Camera-type eye (tissue), 1 donor: ENCODE measurements at places on chromosomes 16 and 17. TPM values are rescaled to one million over a fixed set of nuclear protein-coding genes. Genes with fewer than 3 reads are reported as not detected.

Gene IRX3
- total RNA-seq = 6.7 TPM

Gene PRCD
- total RNA-seq = 14.3 TPM

Gene SLC47A1
- total RNA-seq = 8.7 TPM

Gene C16orf96
- 0.38 TPM for total RNA-seq

Gene KRT31
- total RNA-seq = not detected

Gene CCDC137
- 33.9 TPM for total RNA-seq

Gene CCL7
- total RNA-seq = not detected

Gene ACSF2
- 14.0 TPM for total RNA-seq

Gene C17orf100
- total RNA-seq = 3.5 TPM

Gene CTF1
- total RNA-seq = 1.6 TPM

Gene CES5A
- not detected for total RNA-seq

Gene KRT9
- not detected for total RNA-seq

Gene COQ7
- total RNA-seq = 33.5 TPM

Gene GDPD3
- total RNA-seq = 2.1 TPM

Gene SHISA6
- total RNA-seq = 4.7 TPM

Gene MGAT5B
- 9.8 TPM for total RNA-seq

Gene P2RX1
- total RNA-seq = 1.0 TPM

Gene TBC1D3E
- total RNA-seq = not detected

Gene MT1G
- total RNA-seq = not detected

Gene MT1E
- 3.1 TPM for total RNA-seq

Gene ZNF423
- 35.2 TPM for total RNA-seq

Gene FGF11
- 7.1 TPM for total RNA-seq

Gene CDH3
- total RNA-seq = 24.2 TPM

Gene CDRT15
- total RNA-seq = not detected

Gene CDYL2
- 8.1 TPM for total RNA-seq

Gene TBC1D28
- total RNA-seq = not detected

Gene MT1A
- total RNA-seq = not detected

Gene SPNS1
- total RNA-seq = 25.1 TPM

Gene AKAP10
- 43.1 TPM for total RNA-seq

Gene CFAP52
- 0.66 TPM for total RNA-seq

Gene DNAH17
- 0.44 TPM for total RNA-seq

Gene SNX20
- 0.16 TPM for total RNA-seq

Gene FBXO39
- total RNA-seq = 0.22 TPM

Gene KCNH4
- not detected for total RNA-seq

Gene KRT20
- not detected for total RNA-seq

Gene TPSD1
- total RNA-seq = 0.66 TPM

Gene CA5A
- total RNA-seq = not detected

Gene DNASE1
- total RNA-seq = 47.5 TPM

Gene GRAP
- total RNA-seq = 2.5 TPM

Gene HOXB1
- not detected for total RNA-seq

Gene CRYM
- 58.2 TPM for total RNA-seq

Gene ABCA10
- 10.1 TPM for total RNA-seq

Gene KRT25
- 0.22 TPM for total RNA-seq

Gene OSGIN1
- total RNA-seq = 1.7 TPM

Gene HAS3
- 4.1 TPM for total RNA-seq

Gene TEX19
- not detected for total RNA-seq
